NCI-H748 treated with DMSO at 0.1 percent for 48 hours (cell line): ENCODE measurements at places on chromosomes 6 and 20.
A peak's percentile ranks its signal among the peaks of the same experiment; 100 is the strongest.

DNA sequence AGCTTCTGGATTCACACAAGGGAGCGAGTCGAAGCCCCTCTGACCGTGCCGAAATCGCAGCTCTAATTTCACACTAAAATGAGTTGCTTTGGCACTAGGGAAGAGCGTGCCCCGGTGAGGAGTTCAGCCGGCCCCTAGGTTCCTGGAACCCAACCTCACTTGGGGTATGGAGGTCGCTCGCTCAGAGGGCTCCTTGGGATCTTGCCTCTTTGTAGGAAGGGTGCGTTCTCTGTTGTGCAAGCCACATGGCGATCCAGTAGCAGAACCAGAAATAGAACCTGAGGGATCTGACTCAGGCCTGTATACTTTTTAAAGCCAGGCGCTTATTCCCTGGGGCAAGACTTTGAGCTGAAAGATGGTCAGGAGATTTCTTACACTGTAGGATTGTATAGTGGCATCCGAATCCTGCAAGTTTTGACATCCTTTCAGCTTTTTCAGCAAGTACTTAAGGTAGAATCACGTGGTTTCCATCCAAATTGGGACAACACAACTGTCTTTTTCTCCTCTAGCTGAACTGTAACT lies 861 bp upstream of the RALGAPA2 start:
- no peak for DNase-seq

GRCh38 chr6:7882505-7883257 lies 27.9 kb downstream of the TXNDC5 start:
- DNase-seq, result no peak

DNA sequence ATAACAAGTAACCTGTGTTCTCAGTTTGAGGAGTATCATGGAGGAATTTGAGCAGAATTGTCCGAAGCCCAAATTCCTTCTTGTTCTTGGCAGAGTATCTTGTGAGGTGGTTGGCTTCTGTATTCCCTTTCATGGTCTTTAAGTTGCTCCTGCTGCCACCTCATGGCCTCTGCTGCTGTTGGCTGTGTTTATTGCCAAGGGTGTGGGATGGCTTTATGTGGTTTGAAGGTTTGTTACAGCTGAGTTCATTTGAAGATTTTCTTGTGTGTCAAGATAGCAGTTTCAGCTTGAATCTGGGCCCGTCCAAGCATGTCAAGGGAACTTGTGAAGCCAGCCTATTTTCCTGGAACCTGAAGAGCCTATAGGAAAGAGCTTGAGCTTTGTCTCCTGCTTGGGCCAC lies 20.2 kb upstream of the TTK start:
- DNase-seq, result no peak

- DNase-seq, result peak; percentile 59
Observed at GRCh38 chr20:40160097-40160550, 528.9 kb downstream of the MAFB start.

GRCh38 chr20:53916173-53916512 lies 154.3 kb downstream of the BCAS1 start:
- DNase-seq, result no peak

- peak; percentile 48 for DNase-seq
Observed at GRCh38 chr6:29737707-29738630, 14.7 kb downstream of the HLA-F start.

GRCh38 chr6:131911951-131912350 lies 39.2 kb downstream of the CCN2 start:
- DNase-seq, result no peak

GRCh38 chr6:86477500-86478148 lies 459.7 kb upstream of the HTR1E start:
- DNase-seq, result peak; percentile 3

- no peak for DNase-seq
Observed at GRCh38 chr6:143328876-143329275, 121.6 kb downstream of the ADAT2 start.

DNA sequence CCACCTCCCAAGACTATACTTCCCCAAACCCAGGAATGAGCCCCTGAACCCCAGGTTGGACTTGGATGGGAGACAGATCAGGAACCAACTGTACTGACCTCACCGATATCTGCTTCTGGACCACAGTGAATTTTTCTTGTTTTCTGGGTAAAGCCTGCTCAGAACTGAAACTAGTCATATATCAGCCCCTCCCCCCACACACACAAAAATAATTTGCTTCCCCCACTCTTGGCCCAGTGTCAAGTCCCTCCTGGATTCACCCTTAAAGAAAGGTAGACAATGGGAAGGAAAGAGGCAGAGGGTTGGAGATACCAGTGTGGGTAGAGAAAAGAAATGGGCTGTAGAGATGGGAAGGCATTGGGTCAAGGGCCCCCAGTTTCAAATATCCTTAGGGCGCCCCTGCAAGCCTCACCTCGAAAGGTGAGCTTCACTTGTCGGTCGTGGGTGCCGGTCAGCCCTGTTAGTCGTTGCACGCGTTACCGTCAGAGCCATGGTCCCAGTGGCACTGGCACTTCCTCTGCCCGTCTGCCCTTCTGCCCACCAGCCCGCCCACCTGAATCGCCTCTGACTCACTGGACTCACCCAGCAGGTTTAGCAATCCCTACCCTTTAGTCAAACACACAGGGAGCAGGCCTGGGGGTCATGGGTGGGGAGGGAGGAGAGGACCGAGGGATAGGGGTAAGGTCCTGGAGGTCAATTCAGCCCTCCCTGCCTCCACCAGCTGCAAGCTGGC lies 8.5 kb upstream of the SPAG4 start:
- DNase-seq, result no peak

GRCh38 chr6:112770308-112770707 lies 423.2 kb downstream of the RFPL4B start:
- DNase-seq, result no peak

- DNase-seq, result no peak
Observed at GRCh38 chr6:63140692-63141318, 70.5 kb upstream of the FKBP1C start.

DNA sequence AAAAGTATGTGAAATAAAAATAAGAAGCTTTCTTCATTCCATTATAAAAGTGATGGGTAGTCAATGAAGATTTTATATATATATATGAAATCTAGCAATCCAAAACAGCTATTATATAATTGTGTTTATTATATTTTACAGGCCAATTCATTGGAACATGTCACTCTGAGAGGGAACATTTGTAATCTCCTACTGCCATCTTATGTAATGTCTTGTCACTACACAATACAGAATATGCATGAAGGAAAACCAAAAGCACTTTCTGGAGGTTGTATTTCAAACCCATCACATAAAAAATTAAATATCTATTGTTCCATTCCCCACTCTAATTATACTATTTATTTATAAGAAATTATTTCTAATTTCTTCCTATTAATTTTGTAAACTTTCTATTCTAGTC lies 31.5 kb upstream of the IRAK1BP1 start:
- DNase-seq, result peak; percentile 17
